NCI-H1417 treated with DMSO at 0.1 percent for 48 hours (cell line): ENCODE measurements at places on chromosomes 12 and 14.

DNA sequence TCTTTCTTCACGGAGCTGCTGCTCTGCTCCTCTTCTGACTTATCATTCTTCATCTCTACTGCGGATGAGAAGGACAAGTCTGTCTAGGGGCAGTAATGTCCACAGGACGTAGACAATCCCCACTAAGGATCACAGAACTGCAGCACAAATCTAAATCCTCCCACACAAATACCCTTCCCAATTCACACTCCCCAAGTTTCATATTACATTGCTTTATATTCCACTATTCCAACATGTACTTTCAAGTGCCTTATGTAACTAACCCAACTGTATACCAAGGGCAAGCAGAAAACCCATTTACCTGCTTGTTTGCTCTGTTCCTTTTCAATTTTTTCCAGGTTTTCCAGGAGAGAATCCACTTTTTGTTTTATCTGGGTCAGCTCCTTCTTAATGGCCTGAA lies 55.6 kb upstream of the OR5AU1 start:
- DNase-seq = no peak

DNA sequence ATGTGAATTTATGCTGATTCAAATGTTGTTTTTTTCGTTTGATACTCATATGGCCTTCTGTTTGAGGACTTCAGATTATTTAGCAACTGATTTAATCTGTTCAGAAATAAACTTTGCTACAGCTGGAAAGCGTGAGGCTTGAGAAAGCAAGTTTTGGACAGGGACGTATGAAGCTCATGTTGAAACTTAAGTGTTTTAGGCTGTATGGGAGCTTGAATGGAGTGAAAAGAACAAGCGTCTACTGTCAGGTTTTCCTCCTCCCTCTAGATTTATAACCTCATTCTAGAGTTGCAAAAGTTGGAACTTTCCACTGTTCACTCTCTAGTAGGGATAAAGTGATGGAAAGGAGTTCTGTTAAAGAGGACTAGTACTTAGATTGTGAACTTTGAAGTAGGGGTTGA lies 1.0 kb downstream of the PRPF39 start:
- DNase-seq = no peak

DNA sequence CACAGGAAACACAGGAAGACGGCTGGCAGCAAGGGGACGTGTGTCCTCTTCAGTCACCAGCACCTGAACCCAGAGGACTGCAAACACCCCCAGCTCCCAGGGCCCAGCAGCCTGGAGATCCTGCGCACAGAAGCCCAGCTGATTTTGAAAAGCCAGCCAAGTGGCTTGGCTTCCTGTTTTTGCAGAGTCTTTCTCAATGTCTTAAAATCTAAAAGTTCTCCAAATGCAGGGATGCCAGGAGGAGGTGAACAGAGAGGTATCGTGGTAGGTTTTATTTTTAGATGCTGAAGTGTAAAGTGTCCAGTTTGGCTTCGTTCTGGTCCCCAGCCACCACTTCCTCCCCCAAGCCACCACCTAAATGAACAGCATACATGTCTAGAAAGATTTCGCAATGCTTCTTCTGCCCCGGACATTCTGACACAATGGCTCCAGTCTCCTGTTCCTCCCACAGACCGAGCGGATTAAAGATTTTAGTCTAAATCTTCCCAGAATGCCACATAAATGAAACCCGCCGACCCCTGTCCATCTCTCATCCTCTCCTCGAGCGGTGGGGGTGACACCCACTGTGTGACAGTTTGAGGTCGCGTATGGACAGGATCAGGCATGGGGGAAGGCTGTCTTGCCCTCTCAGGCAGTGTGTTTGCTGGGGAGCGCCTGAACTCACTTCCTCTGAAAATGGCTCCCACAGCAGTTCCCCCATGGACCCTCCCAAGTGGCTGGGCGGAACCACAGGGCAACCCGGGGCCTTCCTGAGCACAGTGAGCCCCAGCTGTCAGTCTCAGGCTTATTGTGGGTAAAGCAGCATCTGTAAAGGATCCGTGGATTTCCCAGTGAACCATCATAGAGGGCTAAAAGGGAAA lies 41.6 kb downstream of the ITPK1 start:
- DNase-seq = no peak

DNA sequence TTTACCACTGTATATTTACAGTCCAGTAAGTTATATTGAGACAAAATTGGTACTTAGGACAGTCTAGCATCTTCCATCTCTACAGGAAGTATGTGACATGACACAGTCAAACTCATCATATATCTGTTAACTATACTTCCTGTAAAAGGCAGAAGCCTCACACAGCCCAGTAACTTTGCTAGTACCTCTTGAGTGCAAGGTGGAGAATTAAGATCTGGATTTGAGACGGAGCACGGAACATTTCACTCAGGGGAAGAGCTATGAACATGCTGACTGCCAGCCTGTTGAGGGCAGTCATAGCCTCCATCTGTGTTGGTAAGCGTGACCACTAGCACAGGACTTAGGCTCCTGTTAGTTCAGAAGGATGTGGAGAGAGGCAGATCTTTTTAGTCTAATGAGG lies 333.7 kb upstream of the OR4E1 start:
- DNase-seq = no peak

- no peak for DNase-seq
These were observed 14.7 kb downstream of the NKX2-1 start for GRCh38 chr14:36505181-36505815.

GRCh38 chr12:47832263-47832933 lies 12.7 kb upstream of the HDAC7 start:
- DNase-seq = no peak

DNA sequence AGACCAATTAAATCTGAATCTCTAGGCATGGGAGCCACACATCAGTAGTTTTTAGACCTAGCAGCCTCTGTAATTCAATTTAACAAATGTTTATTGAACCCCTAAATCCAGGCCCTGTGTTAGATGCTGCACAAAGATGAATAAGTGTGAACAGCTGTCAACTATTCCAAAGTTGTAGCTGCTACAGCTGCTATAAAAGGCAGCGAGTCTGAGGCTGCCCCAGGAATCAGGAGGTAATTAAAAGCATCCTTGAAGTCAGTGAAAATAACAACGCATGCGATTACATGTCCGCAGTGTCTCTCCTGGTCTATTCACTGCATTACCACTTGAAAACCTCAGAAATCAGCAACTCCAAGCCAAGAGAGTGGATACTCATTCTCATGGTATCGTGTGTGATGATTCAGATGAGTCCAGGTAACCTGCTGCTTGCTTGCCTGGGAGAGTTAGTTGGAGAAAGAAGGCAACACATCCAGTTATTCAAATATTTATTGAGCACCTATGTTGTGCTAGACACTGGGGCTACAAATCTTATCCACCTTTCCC lies 34.9 kb upstream of the DDHD1 start:
- DNase-seq = no peak

DNA sequence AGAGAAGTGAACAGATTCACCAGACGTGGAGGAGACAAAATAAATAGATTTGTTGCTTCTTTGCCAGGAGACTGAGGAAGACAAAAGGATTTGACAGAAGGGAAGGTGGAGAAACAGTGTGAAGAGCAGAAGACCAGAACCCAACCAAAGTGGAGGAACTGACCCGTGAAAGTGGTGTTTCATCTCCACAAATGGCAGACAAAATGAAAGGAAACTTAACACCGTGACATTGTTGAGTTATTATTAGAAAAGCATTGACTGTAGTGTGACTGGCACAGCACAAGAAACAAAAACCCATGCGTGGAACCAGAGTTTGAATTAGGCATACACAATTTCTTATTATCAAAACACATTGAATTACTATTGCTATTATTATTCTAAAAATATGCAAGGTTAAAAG lies 518.1 kb downstream of the TMEM121 start:
- DNase-seq = no peak

GRCh38 chr12:25004447-25004846 lies 55.5 kb upstream of the BCAT1 start:
- no peak for DNase-seq

DNA sequence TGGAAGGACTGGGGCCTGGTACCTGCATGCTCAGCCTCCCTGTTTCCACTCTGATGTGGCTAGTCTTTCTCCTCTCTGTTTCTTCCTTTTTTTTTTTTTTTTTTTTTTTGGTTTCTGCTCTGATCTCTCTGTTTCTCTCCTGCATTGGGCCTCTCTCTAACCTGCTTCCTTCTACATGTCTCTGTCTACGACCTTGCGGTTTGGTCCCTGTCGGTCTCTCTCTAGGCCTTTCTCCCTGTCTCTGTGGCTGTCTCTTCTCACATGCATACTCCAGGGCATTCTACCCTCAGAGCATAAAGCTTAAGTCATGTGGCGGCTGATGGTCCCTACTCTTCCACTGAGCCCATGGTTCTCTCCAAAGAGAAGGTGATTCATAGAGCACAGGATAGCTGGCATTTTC lies 1096.6 kb downstream of the BCL11B start:
- DNase-seq = no peak

DNA sequence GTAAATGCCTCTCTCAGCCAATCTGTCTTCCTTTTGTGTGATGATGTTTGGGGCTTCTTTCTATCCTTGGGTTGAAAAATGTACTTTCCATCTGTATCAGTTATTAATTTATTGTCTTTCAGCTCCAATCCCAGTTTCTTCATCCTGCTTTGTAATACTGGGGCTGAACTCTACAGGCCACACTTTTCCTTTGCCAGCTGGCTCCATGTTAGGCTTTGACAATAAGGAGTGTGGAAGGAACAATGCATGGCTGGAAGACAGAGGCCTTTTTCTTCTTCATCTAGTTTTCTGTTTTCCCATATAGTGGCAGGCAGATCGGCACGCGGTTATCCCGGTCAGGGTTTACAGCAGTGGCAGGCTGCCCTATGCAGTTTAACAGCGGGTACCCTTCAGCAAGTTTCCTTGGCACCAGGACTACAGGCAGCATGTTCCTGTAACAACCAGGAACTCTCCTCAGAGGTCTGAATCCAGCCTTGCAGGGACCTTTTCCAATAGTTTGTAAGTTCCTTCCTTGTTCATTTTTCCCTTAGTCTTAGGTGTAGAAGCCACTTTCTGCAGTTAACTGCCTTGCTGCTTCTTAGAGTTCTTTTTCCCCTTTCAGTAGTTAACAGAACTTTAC lies 38.5 kb upstream of the CRACR2A start:
- no peak for DNase-seq

DNA sequence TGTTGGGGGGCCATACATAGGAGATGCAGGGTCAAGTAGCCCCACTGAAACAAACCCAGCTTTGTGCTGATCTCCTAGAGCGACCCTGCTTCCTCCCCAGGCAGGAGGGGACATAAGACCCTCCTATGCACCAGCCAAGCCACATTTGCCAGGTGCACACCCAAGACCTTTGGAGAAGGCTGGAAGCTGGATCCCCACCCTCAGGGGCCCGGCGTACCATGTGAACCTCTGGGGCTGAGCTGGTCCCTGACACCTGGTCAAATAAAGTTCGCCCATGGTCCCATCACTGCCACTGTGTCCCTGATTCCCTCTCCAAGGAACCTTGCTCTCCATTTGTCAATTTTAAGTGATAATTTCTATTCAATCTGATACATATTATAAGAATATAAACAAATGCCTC lies 162.1 kb upstream of the VASH1 start:
- no peak for DNase-seq

DNA sequence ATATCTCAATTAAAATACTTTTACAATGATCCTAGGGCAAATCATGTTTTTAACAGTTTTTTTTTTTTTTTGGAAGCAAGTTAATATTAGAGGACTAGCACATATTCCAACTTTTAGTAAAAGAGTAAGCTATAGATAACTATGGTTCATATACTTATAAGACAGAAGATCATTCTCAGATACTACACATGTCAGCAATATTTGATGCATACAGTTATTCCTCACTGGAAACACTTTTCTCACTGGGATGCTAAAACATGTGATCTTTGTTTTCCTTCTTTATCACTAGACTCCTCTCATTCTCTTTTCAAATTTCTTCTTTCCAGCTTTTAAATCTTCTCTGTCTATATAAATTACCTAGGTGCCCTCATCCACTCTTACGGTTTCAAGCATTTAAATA lies 1020.4 kb upstream of the FBXO33 start:
- no peak for DNase-seq

GRCh38 chr14:79137045-79137430 lies 966.9 kb downstream of the NRXN3 start:
- no peak for DNase-seq

DNA sequence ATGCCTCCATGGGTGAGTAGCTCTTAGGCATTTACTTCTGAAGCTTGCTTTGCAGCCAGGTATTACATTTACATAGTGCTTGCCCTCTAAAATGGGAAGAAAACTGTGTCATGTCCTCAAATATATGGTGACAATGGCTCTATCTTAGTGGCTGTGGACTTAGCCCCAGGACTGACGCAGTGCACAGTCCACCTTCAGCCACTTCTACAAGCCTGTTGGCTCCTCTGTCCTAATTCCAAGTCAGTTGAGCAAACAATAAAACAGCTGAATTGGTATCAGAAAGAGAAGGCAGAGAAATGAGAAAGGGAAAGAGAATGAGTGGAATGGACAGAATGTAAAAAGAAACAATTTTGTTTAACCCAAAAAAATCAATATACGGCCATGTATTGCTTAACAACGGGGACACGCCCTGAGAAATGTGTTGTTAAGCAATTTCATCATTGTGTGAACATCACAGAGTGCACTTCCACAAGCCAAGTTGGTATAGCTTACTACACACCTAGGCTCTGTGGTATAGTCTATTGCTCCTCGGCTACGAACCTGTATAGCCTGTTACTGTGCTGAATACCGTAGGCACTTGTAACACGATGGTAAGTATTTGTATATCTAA lies 93.5 kb downstream of the GRIN2B start:
- no peak for DNase-seq

- DNase-seq = peak; percentile 3
These were observed 229.4 kb downstream of the CNTN1 start for GRCh38 chr12:40921563-40922163.

- DNase-seq = no peak
These were observed 1434.5 kb downstream of the LRFN5 start for GRCh38 chr14:43041207-43041606.

GRCh38 chr12:114430306-114430705 lies 24.4 kb upstream of the TBX5 start:
- DNase-seq = no peak

DNA sequence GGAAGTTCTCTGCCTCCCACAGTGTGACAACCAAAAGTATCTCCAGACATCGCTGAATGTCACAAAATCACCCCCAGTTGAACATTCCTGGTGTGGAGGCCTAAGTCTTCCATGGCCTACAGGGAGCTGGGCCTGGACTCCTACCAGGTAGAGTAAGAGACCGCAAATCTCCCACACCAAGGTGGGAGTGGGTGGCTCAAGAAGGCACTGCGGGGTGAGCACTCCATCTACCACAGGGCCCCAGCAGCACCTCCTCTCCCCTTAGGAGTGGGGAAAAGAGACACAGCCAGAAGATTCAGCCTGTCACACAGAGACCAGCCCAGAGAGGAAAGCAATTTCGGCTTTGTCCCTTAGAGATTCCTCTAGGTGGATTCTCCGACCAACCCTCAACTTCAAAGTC lies 25.5 kb downstream of the LRTM2 start:
- no peak for DNase-seq

- DNase-seq = no peak
These were observed 118.0 kb upstream of the FSCB start for GRCh38 chr14:44625098-44625497.
